Ecto neural progenitor cell (in vitro differentiated cells): ENCODE measurements at places on chromosomes 5 and 9.

DNA sequence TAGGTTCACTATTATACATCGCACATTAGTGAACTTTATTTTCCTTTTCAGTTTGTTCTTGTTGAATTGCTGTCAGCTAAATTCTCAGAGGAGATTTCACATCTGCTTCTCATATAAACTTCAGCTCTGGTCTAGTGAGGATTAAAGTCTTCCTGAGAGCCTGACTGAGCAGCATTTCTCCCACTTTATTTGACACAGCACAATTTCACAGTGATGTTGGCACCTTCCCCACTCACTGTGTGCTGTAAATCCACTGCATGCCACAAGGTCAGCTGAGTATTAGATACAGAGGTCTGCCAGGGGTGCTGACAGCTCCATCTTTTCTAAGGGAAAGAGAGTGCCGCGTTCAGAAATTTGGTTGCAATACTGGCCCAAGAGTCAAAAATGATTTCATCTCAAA lies 567.4 kb downstream of the PRR16 start:
- no peak for DNase-seq

GRCh38 chr5:180156141-180156540 lies 52.9 kb downstream of the RASGEF1C start:
- no peak for DNase-seq

GRCh38 chr9:109037946-109038715 lies 24.8 kb upstream of the CTNNAL1 start:
- no peak for DNase-seq

- DNase-seq: no peak
These were observed 106.4 kb upstream of the GPR151 start for GRCh38 chr5:146622391-146622790.
